ENCODE measurements at places on chromosomes 12 and 14.

DNA sequence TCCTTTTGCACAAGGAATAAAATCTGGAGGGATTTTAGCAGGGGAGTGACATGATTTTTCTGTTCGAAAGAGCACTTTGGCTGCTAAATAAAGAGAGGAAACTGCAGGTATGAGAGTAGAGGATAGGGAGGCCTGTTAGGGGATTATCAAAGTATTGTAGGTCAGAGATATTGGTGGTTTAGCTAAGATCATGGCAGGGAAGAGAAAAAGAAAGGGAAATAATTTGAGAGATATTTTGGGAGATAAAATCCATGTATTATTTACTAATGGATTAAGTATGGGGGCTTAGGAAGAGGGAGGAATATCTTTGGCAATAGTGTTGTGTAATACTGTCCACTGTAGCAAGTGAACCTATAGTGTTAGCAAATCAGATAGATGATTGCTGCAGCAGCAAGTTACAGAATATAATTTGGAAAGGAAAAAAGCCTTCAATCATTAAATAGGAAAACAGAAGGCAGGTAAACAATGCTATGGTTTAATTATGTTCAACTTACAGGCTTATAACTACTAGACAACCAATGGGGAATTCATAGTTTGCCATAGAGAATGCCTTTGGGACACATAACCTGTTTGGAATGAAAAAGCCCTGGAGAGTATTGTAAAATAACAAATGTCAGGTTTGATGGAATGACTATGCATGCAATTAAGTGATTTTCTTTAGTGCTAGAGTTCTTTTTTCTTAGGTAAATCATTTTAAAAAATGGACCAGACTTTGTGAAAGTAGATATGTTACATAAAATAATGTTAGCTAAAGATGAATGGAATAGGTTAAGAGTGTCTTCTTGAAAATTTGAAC, 50.5 kb downstream of the ADIPOR2 start:
- no peak for DNase-seq

GRCh38 chr12:110599334-110599733, 14.6 kb upstream of the TCTN1 start:
- DNase-seq: no peak

- no peak for DNase-seq
Observed at GRCh38 chr12:56933826-56934625, at the start of gene SDR9C7. SDR9C7 (minus strand) TSS chr12:56934408; CDS start chr12:56934261, 147 bp downstream.

DNA sequence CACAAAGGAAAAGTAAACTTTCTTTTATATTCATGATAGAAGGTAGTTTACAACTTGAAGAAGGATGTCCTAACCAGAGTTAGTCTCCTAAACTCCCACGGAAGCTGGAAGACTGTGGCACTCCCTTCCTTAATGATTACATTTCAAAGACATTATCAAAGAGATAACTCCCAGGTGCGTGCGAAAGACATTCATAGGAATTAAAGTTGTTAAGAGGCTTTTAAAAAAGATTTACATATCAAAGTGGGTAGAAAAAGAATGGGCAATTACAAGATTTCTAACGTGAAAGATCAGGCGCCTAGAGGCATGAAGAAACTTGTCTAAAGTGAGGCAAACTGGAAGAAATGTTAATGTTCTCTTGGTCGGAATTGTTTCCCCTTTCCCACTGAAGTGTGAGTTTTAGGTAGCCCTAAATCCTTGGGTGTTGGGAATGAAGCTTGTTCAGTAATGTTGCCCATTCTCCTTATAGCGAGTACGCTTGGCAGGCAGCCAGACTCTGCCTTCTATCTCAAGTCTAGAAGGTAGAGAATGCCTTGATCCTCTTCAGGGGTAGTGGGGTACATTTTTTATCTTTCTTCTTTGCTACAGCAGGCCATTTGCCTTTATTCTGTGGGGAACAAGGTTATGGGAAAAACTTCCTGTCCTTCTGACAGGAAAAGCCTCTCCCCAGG, 642.0 kb downstream of the SLC6A15 start:
- no peak for DNase-seq

DNA sequence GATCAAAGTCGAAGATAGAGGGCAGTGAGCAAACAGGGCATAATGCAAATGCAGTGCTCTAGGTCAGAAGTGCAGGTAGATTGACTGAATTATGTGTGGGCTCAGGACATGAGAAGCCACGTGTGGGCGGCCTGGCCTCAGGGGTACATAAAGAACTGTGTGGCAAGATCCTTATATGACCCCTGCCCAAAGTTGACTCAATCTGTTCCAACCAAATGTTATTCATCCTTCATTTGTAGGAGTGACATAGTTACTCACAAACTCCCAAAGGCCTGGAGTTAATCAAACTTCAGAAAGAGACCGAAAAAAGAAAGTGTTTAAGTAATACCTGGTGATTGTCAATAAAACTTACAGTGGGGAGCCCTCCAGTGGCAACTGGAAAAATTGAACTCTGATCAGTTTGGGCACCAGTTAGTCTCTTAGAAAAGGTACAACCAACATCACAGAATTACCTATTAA, 150.4 kb upstream of the FAR2 start:
- no peak for DNase-seq

GRCh38 chr14:93734086-93734822, 54.0 kb downstream of the PRIMA1 start:
- no peak for DNase-seq

- no peak for DNase-seq
Observed at GRCh38 chr12:103743788-103744187, 97.2 kb downstream of the NT5DC3 start.

DNA sequence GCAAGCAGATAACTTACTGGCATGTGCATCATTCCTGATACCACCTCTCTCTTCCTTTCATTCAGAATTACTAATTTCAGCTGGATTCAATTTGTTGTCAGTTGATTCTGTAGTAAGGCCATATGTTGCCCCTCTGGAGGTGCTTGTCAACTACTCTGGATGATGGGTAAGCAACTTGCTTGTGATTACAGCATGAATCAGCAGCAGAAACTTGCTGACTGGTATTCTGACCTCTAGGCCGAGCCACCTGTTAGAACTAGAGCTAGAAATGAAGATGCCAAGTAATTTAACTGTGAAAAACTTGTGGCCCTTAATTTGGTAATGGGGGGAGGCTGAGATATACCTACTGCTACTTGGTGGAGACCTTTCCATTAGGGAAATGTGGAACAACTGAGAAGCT, 5.1 kb downstream of the RNF10 start:
- no peak for DNase-seq

GRCh38 chr14:53217316-53217994, 64.3 kb upstream of the DDHD1 start:
- DNase-seq: peak; percentile 83

DNA sequence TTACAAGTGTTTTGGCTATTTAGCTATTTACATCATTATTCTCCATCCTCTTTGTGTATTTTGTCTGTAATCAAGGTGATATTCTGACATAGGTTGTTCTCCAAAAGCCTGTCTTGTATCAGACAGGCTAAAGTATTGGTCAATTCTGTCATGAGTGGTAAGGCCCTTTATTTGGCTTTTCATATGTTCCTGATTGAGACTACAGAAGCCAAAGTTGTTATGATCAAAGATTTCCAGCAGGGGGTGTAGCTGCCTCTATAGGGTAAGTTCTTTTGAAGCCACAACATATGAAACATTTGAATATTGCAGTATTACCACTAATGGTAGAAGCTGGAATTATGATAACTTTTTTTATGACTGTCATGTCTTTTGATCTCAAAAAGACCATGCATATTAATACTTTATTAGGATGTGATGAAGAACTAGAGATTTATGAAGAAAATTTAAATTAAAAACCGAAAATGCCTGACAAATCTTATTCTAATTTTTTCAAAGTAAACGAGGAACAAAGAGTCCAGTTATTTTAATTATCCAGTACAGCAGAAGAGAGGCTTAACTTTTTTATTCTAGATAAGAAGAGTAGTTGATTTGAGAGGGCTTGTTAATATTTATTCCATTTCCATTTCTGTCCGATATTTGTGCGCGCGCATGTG, 3.4 kb upstream of the ARHGAP5 start:
- peak; percentile 45 for DNase-seq

GRCh38 chr12:103884316-103884715, 43.3 kb upstream of the NT5DC3 start:
- peak; percentile 31 for DNase-seq

DNA sequence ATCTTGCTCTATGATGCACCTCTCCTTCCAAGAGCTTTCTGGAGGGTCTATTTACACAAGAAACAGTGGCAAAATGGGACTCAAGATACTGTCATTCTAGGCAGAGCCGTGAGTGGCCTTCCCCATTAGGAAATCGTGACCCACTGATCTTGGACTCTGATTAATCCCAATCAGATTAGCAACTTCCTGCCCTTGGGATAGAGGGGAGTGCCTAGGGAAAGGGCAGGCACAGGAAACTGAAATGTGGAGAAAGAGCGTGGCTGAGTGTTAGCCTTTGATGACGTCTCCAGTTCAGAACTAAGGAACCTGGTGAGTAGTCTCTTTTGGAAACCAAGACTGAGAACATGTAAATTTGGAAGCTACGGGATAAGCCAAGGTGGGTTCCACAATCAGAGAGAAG, 76.1 kb downstream of the NUAK1 start:
- DNase-seq: no peak

DNA sequence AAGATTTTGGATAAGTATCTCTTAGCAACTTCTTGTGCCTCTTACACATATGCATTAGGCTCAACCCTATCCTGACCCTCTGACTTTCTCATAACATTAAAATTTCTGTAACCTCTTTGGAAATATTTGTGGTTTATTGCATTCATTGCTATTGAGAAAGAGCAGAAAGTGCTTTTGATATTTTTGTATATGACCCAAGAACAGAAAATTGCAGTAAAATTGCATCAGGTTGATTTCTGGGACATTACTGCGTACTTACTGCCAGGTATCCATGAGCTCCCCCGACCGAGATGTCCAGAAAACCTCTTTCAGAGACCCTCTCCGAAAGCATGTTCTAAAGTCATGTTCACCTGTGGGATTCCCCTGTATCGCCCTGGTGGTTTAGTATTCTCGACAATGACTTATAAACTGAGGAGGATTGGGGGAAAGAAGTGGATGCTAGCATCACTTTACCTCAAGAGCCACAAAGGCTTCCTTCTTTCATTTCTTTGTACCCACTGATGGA, 14.5 kb upstream of the IL22 start:
- no peak for DNase-seq

GRCh38 chr14:94524093-94524492, 14.8 kb upstream of the SERPINA12 start:
- no peak for DNase-seq

DNA sequence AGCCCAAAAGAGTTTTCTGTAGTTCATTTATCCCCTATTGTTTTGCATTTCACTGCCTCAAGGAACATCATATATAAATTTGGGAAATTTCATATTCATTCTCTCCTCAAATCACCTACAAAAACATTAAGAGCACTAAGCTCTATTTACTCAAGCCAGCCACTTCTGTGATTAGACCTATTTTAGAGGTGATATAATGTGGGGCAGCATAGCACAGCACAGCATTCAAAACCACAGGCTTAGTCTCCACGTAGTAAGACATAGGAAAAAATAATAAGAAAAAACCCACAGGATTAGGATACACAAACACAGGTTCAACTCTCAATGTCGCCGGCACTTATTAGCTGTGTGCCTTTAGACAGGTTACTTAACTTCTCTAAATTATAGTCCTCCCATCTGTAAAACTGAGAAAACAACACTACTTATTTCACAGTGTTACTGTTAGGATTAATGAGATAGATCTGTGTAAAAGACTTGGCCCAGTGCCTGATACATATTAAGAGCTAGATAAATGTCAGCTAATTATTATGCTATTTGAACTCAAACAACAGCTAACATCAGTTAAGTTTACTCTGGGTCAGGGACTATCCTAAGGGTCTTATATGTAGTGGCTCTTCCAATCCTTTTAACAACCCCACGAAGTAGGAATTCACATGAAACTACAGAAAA, 20.3 kb downstream of the DCAF5 start:
- DNase-seq: no peak

GRCh38 chr12:48179466-48179865, 4.0 kb upstream of the CCDC184 start:
- no peak for DNase-seq

GRCh38 chr12:4424422-4424821, 21.2 kb downstream of the FGF6 start:
- DNase-seq: no peak
